Fibroblast of gingiva (primary cell): ENCODE measurements at places on chromosomes 1 and 21.

GRCh38 chr1:165031001-165031400 lies 325.5 kb downstream of the LMX1A start:
- no peak for DNase-seq

- no peak for DNase-seq
Observed at GRCh38 chr1:242243472-242243871, 244.6 kb upstream of the MAP1LC3C start.

DNA sequence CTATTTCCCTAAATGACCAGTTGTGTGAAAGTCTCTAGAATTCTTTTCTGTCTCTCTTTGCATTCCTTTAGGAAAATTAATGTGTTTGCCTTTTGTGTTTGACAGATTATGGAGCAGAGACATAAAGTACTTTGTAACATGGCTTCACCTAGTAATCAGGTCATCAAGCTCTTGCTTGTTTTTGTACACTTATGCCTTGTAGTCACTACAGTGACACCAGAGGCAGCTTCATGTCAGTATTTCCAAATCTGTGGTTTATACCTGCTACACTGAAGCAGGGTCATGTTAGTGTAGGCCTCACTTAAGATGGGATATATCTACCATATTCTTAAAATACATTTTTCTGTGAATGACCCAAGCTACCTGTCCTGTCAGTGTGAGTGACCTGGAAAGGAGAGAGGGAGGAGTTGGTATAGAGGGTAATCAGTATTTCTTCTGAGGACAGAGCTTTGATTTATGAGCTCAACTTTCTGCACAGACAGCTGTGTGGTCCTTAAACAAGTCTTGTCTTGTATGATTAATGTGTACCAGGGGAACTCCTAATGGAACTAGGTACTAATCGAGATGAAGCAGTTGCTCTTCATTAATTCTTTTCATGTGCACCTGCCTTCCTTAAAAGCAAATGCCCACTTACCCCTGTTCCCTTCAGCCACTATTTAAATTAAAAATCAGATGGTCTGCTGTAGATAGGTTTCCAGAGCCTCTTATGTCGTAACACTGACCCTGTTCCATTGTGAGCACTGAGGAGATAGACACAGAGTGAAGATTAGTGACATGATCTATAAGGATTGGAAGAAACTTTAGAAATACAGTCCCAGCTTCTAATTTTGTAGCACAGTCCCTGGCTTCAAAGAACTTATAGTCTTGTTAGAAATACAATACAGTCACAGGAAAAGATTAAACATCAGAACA lies 45.7 kb downstream of the MACO1 start:
- no peak for DNase-seq

- DNase-seq, result peak; percentile 36
Observed at GRCh38 chr1:231039161-231040018, 664 bp downstream of the FAM89A start.

DNA sequence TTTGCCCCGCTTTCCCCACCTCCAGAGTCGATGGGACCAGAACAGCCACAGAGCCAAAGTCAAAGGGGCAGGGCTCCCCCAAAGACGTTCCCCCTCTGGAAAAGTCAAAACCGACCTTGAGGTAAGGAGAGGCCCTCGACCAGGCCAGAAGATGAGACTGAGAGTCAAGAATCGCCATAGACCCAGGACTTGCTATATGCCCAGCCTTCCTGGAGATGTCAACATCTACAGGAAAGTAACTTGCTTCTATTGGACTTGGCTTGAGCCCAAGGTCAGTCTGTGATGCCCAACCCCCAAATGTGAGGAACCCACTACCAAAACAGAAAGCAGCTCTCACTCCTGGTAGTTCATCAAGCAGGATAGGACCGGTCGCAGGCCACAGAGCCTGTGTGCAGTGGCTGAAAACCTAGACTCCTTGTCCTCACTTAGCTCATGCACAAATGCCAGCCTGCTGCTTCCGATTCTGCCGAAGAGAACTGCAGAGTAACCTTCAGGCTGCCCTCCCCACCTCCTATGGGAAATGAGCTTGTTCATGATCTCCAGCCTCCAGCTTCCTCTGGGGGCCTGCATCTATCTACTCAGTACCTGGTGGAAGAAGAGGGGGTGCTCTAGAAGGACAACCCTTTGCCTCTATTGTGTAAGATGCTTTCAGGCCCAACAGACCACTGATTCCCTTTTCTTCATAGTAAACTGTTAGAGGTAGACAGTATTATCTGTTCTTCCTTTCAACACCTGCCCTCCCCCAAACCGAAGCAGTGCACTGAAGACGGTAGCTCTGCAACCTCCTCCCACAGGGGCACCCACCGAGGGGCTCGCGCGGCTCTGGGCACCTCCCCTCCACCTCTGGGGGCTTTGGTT lies 1.4 kb downstream of the ACOT7 start:
- DNase-seq, result no peak

GRCh38 chr1:91727763-91728162 lies 158.2 kb downstream of the TGFBR3 start:
- peak; percentile 52 for DNase-seq
